ENCODE measurements at places on chromosomes 7 and 10.

- DNase-seq = no peak
These were observed 188.5 kb upstream of the AGR3 start for GRCh38 chr7:17070231-17070708.

DNA sequence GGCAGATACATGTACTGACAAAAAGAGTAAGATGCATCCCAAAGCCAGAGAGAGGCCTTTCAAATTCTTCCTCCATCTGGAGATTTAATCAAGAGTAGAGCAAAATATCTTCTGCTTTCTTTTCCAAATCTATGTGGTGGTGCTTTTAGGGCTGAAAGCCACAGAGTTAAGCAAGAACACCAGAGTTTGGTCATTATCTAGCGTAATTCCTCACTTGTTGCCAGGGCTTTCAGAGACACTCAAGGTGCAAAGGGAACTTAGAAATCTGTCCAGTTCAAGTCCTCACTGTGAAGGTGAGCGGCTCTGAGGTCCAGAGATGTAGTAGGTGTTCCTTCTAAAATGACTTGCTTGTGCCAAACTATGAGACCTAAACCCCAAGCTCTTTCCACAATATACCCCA, 10.9 kb upstream of the NFE2L3 start:
- DNase-seq = no peak

- no peak for DNase-seq
These were observed 70.6 kb downstream of the MCMBP start for GRCh38 chr10:119801998-119802538.

GRCh38 chr10:34360984-34361383, 454.1 kb downstream of the PARD3 start:
- no peak for DNase-seq

DNA sequence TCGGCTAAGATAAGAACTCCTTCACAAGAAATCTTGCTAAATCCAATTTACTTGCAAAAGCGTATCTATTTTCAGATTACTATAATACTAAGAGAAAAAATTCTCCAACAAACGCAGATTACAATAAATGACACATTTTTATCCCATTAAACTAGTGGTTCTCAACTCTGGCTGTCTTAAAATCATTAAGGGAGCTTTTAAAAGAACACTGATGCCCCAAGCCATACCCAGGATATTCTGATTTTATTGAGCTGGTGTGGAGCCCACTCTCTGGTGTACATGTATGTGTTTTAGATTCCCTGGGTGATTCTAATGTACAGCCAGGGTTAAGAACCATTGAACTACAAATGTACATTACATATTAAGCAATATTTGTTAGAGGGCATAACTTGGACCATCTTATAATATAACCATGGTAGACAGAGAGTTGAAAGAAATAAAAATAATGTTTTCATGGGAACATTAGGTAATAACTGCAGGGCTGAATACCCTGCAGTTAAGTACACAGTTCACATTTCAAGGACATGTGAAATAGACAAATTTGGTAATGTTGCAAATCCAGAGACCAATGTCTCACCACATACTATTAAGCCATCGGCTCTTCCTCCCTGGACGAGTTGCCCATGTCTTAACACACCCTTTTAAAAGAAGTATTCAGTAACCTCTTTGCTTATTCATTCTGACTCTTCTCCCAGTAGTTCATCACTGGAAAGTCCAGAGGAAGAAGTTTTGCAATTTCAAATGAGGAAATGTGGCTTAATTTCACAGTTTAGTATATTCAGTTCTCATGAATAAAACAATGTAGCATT, 6.2 kb downstream of the GSAP start:
- DNase-seq = no peak
